ENCODE measurements at places on chromosomes 1 and 21. TPM values are rescaled to one million over a fixed set of nuclear protein-coding genes. Genes with fewer than 3 reads are reported as not detected.

The HHIPL2 gene
- total RNA-seq, result not detected

- DNase-seq, result no peak
Measured at GRCh38 chr1:230270559-230271281, 155.4 kb downstream of the PGBD5 start.

DNA sequence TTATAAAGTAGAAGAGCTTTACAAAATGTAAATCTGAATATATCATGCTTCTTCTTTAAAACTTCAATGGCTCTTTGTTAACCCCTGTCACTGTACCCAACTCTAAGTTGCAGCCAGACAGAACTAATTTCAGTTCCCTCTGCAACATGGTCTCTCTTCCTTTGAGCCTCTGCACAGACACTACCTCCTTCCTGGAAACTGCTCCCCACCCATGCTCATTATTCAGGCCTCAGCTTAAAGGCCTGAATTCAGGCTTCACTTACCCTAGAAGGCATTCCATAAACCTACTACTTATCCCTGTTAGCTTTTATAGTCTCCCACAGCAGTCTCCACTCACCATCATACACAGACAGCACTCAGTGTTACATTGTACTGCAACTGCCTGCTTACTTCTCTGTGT lies 2.6 kb upstream of the EEIG2 start:
- DNase-seq, result no peak

The ECE1 gene
- total RNA-seq, result 98.7 TPM

DNA sequence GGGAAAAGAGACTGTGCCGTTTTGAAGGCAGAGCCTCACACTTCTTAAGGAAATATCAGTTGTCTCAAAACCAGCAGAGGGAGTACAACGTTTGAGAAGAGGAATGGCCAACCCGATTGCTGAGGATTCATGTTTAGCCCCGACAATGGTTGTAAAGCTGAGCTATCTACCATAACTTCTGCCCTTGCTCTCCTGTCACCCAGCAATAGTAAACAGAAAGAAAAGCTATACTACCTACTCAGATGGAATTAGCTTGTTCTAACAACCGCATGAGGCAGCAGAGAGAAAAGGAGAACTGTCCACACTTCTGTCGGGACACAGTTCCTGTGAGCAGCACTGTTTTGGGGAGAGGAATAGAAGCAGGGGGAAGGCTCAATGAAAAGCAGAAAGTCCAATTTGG lies 91.2 kb downstream of the SLC45A1 start:
- peak; percentile 47 for DNase-seq

The C1QTNF12 gene
- 1.7 TPM for total RNA-seq

- no peak for DNase-seq
Measured at GRCh38 chr1:17839641-17840196, 84.6 kb downstream of the ACTL8 start.

DNA sequence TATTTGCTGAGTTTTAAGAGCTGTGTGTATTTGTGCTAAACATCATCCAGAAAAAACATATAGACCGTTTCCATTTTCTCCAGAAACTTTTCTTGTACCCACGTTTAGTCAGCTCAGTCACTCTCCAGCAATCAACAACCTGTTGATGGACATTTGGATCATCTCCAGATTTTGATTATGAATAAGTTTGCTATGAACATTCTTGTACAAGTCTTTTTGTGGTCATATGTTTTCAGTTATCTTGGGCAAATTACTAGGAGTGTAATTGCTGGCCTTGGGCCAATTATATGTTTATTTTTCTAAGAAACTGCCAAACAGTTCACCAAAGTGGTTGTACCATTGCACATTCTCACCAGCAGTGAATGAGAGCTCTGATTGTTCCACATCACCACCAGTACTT lies 221.8 kb downstream of the CENPF start:
- no peak for DNase-seq

DNA sequence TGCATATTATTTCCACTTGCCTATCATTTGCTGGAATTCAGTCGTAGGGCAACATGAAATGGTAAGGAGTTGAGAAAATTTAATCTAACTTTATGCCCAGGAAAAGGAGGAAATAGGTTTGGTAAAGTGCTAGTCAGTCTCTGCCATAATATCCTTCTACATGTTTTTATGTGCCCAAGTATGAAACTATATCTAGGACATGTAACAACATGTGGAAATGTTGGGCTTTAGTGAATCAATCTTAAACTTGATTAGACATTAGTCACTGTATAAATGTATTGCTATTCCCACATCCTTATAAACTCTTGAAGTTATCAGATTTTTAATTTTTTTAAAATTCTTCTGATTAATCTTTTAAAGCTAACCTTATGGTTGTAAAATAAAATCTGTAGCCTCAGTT lies 204.7 kb upstream of the ZRANB2 start:
- no peak for DNase-seq

- no peak for DNase-seq
Measured at GRCh38 chr1:110565565-110565964, 40.6 kb downstream of the KCNA2 start.

DNA sequence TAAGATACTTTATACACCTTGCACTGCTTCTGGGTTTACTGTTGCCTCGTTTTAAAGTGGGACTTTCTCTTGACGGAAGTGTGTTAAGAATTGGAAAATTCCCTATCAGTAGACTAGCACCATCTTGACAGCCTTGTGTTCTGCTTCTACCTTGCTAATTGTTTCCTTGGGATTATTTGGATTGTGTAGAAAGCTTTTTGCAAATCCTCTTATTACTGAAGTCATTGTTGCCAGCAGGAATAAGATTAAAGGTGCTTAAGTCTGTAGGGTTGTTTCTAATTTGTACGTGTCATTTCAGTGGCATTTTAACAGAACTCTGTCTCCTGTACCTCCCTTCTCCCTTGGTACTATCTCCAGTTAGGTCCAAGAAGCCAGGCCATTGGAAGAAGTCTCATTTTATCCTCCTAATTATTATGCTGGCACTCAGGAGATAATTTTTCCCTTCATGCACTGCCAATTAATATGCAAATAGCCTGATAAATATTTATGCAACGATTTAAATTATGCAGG lies 107.7 kb downstream of the POU2F1 start:
- DNase-seq, result no peak
